Fibroblast of skin of scalp (primary cell): ENCODE measurements at places on chromosomes 13 and 19.

DNA sequence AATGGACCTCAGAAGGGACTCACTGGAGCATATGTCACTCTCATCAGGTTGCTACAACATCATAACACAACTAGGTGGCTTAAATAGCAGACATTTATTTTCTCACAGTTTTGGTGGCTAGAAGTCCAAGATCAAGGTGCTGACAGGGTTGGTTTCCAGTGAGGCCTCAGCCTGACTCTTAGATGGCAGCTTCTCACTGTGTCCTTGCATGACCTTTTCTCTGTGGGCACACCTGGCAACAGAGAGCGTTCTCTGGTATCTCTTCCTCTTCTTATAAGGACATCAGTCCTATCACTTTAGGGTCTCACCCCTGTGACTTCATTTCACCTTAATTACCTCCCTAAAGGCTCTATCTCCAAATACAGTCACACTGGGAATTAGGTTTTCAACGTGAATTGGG is 74.5 kb downstream of the CYSLTR2 start:
- DNase-seq = no peak

GRCh38 chr13:62040078-62040477 is 624.4 kb upstream of the PCDH20 start:
- no peak for DNase-seq

DNA sequence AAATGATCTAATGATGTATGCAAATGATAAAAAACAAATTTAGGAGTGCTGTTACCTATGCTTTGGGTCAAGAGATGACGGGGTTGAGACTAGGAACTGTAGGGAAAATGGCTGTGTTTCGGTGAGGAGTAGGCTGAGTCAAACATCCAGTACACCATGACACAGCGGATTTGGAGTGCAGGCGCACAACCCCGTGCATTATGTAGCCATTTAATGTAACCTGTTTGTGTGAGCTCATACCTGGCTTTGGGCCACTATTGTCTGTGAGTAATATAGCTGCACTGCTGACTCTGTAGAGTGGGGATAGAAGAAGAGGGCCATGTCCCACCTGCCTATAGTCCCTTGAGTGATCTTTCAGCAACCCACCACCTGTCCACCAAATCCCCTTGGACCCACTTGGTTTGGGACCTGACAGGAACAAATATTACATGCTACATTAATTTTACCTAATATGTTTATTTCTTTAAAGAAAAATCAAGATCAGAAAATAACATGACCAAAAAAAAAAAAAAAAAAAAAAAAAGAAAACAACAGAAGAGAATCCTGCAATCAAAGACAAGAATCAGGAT is 95.5 kb upstream of the KLHL1 start:
- DNase-seq = no peak

DNA sequence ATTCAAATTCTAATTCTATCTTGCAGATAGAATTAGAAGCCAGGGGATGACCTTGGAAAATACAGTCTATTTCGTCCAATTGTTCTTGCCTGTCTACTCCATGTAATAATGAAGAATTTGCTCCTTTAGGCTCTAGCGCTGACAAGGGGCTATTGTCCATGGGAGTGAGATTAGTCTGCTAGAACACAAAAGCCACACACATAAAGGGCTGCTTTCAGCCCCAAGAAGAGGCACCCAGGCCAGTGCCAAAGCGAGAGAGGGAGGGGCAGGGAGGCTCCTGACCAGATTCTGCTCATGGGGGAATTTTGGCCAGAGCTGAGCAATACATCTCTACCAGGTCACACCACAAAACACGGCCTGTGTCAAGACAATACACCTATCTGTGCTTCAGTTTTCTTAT is 1306.9 kb downstream of the UQCRFS1 start:
- DNase-seq = no peak

- peak; percentile 47 for DNase-seq
Measured at GRCh38 chr13:60229708-60230272, 66.1 kb upstream of the DIAPH3 start.

GRCh38 chr13:65112531-65112941 is 2117.6 kb downstream of the PCDH9 start:
- peak; percentile 82 for DNase-seq
